ENCODE measurements at places on chromosomes 4 and X.

DNA sequence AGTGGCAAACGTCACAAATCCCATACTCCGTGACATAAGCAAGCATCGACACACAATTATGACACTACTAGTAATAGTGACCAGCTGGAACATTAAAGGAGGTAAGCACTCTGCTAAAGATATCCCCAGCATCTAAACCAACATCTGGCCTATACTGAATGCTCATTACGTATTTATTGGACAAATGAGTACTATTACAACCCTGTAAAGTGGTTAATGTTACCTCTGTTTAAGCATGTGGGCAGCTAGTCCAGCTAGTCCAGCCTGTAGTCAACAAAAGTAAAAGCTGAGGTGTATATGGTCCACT, 419 bp upstream of the RPGR start:
- DNase-seq = no peak

DNA sequence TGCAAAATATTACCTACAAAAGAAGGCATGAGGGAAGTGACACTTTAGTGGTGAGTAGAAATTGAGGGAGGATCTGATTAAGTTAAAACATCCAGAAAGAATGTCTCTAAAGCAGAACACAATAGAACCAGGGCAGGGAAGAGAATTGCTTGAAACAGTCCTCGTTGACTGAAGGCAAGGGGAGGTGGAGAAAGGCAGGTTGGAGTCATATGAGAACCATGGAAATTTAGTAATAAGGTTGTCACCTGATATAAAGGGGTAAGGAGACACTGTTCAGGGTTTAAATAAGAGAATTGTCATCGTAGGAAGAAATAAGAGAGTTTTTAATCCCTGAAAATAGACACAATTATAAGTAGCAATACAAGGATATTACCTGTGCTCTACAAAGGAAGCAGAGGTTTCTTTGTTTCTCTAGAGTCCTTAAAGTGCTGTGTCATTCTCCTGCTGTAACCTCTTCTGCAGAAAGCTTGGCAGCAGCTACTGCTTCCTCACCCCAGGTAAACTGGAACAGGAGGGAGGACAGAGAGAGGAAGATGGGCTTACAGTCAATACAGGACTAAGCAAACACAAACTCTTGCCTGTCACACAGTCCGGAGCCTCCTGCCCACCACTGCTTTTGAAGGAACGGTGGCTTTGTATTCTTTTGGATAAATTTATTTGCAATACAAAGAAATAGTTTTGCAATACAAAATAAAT, 258.4 kb downstream of the PPARGC1A start:
- DNase-seq = no peak

DNA sequence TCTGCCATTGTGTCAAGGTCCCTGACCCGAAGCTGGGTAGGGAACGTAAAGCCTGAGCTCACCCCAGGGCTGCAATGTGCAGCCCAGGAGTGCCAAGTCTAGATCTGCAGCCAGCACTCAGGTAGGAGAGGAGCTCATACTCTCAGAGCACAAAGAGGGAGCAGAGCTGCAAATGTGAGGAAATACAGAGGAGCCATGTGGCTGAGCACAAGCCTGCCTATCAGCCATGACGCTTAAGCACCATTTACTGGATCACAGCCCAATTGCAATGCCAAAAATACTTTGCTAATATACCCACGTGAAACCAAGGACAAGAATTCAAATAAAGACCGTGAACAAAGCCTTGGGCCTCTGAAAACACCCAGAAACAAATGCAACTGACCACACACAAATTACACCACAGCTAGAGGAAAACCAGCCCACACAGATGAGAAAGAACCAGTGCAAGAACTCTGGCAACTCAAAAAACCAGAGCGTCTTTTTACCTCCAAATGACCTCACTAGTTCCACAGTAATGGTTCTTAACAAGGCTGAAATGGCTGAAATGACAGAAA, 69.0 kb upstream of the HPF1 start:
- no peak for DNase-seq

DNA sequence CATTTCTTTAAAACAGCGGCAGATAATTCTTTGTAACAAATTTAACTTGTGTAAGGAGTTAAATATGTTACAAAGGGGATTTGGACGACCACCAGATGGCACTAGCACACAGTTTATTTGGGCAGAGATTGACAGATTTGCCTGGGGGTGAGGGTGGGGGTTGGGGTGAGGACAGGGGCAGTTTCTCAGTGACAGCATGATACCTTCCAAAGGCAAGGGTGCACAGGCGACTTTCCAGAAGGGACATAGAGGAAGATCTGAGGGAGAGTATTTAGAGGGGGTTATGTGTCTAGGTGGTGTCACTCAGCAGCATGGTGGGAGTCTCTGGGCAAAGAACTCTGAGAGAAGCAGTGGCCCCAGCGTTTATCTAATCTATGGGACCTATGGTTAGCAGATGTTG, 9.6 kb upstream of the TMA16 start:
- DNase-seq = peak; percentile 77

- no peak for DNase-seq
Measured at GRCh38 chr4:150518559-150518958, 63.4 kb upstream of the MAB21L2 start.

DNA sequence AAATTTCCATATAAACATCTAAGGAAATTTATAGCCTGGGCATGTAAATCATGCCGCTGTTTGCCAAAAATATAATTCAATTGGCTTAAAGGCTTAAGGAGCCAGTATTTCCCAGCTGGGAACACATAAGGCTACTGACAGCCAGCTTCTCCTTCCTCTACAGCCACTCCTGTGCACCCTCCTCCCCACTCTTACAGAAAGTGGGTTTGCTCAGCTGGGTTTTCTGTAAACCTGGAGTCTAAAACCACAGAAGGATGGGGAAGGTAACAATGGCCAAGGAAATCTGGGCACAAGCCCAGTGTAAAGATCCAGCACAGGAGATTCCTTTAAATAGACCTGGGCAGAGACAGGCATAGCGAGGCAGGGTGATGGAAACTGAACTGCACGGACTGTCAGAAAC, 18.5 kb downstream of the ACSL1 start:
- no peak for DNase-seq

GRCh38 chr4:186570193-186570996, 15.0 kb upstream of the MTNR1A start:
- DNase-seq = no peak

DNA sequence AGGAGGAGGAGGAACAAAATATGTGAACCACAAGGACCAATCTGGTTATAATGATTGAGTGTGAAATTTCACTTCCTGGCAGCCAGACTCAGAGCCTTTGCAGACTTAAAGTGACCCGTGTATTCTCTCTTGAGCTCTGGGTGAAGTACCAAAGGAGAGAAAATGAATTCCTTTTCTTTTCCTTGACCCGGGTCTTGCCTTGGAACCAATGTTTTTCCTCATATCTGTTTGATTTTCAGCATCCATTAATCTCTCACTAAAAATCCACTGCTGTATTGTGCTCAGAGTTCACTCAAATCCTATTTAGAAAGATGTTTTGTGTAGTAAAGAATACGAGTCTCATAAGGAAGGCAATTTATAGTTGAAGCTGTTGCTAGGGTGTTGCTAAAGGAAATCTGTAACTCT, 78.3 kb upstream of the C1QTNF7 start:
- DNase-seq = no peak

DNA sequence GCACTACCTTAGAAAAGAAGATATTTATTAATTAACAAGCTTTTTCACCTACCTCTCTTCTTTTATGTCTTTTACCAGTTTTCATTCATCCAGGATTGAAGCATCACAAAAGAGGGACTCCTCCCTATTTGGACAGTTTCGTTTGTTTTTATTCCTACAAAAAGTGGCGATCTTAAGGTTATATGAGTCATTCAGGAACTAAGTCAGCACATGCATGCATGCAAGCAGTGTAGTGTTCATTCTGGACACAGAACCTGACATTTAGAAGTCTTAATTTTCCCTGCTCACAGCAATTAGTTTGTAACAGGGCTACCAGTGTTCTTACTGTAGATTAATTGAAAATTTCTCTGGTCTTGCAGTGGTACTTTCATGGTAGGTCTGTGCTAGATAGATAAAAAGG, 47.9 kb upstream of the QRFPR start:
- no peak for DNase-seq

DNA sequence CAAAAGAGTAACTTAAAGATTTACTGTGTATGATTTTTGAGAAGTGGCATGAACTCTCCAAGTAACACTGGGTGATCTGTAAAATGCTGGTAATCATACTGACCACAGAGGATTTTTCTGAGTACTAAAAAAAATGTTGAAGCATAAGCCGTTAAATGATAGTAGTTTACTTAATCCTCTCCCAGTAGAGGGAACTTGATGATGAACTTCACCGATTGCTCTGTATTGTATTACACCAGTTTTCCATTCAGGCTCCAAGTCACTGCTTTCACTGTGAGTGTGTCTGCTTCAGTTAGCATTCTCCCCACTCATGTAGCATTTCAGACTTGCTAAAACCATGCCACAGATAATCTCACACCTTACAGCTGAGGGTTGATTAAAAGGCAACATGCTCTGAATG, 294.1 kb downstream of the GBA3 start:
- no peak for DNase-seq

GRCh38 chr4:37825968-37826294, 555 bp upstream of the PGM2 start:
- peak; percentile 42 for DNase-seq

DNA sequence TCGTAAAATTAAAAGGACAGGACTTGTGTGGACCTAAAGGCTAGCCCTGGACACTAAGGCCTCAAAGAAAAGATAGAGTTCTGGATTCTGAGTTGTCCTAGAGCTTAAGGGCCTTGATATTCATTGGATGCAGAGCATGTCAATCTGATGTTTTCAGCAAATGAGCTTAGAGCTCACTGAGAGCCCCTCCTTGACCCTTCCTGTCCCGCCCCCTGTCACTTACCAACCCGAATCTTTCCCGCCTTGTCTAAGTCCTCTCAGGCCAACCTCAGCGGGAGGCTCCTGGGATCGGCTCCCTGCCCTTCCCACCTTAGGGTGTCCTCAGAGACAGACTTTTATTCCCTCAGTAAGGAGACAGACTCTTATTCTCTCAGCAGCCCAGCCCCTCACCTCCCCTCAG, at the start of gene CT47C1:
TSS of gene CT47C1 (plus strand) at position 250 of the 400 bp plus-strand sequence. CDS start 233 bp downstream, outside the sequence.
- no peak for DNase-seq

GRCh38 chr4:123505095-123506010, 108.8 kb downstream of the SPRY1 start:
- peak; percentile 57 for DNase-seq

DNA sequence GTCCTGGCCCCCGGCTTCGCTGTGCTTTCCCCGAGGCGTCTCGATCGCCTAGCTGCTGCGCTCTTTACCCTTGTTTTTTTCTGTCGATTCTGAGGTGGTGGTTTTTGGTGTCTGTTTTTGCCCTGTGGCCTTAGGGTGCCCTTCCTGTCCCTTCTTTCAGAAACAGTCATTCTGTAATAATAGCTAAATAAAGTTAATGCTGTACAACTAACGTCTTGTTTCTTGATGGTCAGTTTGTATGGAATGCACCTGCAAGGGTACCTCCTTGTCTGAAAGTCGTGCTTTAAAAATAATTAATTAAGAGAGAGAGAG, 686 bp downstream of the FIP1L1 start:
- no peak for DNase-seq

DNA sequence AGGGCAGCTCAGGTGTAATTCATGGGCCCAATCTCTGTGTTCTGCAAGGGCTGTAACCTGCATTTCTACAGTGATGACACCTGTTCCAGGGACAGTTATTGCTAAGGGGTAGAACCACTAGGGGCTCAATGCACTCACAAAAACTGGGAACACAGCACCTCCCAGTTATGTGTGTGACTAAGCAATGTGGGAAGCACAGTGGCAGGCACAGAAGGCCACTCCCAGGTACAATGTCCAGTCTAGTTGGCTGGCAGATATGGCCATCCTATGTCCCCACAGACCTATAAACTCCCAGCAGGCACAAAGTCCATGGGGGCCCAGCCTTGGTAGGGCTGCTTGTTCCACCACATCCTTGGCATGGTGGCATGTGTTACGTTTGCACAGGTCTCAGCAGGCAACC, 25.7 kb downstream of the CXCL13 start:
- DNase-seq = no peak

DNA sequence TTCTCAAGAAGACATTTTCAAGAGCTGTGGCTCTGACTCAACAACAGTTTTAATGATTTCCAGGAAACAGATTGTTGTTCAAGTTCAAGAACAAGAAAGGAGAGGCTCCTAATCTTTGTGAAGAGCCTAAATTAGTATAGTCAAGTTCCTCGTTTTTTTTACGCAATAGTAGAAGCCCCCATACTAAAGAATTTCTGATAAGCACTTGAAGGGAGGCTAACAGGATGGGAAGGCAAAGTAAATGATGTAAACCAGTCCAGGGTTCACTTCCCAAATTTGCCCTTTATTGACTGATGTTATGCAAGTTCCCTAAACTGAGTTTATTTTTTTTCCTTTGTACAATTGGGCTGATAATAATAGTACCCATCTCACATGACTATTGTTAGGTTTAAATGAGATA, 178.2 kb downstream of the RTL9 start:
- peak; percentile 37 for DNase-seq

GRCh38 chr4:111502626-111503025, 642.6 kb upstream of the FAM241A start:
- DNase-seq = no peak

- no peak for DNase-seq
Measured at GRCh38 chrX:72540318-72540717, 32.3 kb downstream of the HDAC8 start.

DNA sequence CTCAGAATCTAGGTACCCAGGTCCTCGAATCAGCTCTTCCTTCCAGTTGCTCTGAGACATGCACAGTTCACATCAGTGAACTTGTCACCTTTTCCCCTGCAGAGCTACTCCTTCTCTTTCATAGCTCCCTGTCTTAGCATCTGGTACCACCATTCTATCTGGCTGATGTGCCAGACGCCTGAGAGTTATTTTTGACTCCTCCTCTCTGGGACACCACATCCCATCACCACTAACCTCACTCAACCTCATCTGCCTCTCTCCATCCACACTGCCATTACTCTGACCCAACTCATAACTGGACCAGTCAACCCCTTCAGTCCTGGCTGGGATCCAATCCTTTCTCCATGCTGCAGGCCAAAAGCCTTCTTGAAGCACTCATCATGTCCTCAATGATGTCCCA, 44.5 kb downstream of the SLC2A9 start:
- DNase-seq = no peak

- DNase-seq = no peak
Measured at GRCh38 chr4:8316251-8316771, 46.8 kb downstream of the HTRA3 start.

DNA sequence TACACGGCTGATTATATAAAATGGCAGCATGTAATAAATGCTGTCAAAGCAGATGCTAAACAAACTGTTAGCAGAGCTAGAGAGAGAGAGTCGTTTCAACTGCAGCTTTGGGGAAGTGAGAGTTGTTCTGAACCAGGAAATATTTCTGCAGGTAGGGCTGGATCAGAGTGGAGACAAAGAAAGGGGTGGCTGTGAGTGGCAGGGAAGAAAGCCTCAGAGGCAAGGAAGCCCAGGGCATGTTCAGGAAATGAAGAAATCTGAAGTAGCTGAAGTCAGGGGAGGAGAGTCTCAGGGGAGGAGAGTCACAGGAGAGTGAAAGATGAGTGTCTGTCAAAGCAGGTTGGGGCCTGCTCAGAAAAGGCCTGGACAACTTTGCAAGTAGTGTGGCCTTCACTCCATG, 48.4 kb upstream of the RPS6KA3 start:
- no peak for DNase-seq

GRCh38 chr4:52657618-52658501, 1.2 kb downstream of the USP46 start:
- no peak for DNase-seq

- peak; percentile 74 for DNase-seq
Measured at GRCh38 chr4:101232074-101232776, 115.1 kb downstream of the PPP3CA start.
